GM04503 (cell line): ENCODE measurements at places on chromosomes 3 and 15.
A peak's percentile ranks its signal among the peaks of the same experiment; 100 is the strongest.

DNA sequence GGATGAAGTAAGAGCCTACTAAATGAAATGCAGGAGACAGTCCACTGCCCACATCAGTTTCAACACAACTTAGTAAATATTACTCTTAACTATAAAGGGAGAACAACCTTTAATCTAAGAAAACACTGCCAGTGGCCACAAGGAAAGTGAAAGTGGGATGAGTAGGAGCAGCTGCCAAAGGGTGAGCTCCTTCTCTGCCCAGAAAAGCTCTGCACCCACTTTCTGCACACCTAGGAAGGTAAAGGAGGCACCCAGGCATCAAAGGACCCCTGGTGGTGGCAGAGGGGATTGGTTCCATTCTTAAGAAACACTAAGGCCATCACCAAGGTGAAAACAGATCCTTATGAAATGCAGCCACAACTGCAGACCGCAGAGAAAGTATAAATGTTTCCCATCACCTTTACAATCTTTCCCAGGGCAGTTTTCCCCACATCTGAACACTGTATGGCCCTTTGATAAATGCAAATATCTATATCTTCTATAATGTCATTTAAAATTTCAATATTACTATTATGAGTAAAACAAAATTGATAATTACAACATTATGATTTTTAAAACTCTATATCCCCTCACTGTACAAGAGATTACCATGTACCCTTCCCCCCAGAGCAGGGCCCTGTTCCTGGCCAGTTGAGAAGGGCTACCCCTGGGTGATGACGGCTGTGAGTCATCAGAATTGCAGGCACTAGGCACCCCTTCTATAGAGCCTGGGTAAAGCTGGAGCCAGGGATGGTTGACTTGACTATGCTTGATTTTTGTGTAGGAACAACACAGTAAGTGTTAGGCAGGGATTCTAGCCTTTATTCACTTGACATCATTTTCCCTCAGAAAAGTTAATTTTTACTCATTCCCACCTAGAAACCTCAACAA, 92.0 kb downstream of the SNRK start:
- no peak for DNase-seq

DNA sequence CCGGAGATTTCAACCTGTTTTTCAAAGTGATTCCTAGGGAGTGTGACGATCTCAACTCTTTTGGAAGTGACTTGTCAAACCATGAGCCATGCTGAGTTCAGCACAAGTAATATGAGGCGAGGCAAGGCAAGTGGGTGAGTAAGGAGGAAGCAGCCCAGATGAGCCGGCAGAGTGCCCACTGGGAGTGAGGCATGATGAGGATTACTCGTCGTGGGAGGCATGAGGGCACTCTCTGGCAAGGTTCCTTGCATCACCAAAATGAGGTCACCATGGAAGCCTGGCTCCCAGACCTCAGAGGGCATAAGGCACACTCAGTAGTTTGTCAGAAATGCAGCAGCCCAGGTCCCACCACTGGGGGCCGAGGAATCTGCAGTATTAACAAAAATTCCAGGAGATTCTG, 636.1 kb downstream of the MAGI1 start:
- DNase-seq, result peak; percentile 83

GRCh38 chr3:12869035-12869621, 27.8 kb upstream of the RPL32 start:
- DNase-seq, result no peak

- no peak for DNase-seq
These were observed 58.1 kb upstream of the FNDC3B start for GRCh38 chr3:171981271-171981605.

- DNase-seq, result no peak
These were observed 132.5 kb downstream of the EPHB1 start for GRCh38 chr3:134927599-134927998.

- DNase-seq, result no peak
These were observed 139.2 kb upstream of the MEF2A start for GRCh38 chr15:99426431-99427105.

DNA sequence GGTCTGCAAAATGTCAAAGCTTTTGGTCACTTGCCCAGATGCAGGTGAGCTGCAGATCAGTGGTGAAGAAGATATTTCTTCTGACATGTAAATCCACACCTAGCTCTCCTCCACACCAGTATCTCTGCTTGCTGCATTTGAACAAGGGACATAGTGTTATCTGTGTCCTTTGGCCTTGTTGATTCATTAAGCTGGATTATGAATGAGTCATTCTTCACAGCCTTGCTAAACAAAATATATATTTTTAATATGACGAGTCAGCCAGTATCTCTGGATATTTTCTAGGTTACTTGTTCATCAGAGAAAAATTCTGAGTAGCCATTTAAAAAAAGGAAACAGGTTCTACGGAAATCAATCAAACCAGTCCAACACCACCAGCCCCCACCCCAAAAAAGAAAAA, 190.6 kb upstream of the ADAMTS9 start:
- no peak for DNase-seq

GRCh38 chr3:195863121-195864061, 45.0 kb downstream of the TNK2 start:
- no peak for DNase-seq

DNA sequence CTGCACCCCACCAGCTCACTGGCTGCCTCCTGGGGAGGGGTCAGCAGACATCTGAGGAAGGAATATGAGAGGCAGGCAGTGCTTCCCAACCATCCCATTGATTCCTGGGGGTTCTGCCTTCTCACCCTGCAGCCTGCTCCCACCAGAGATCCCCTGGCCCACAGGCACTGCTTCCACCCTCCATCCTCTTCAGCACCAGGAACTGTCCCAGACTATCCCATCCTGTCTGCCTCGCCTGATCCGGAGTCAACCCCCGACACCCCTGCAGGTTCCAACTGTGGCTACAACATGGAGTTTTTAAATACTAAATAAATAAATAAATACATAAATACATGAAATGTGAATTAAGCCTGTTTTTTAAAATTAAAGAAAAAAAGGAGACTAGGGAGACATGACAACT, 43.6 kb downstream of the CACNA2D2 start:
- DNase-seq, result no peak

DNA sequence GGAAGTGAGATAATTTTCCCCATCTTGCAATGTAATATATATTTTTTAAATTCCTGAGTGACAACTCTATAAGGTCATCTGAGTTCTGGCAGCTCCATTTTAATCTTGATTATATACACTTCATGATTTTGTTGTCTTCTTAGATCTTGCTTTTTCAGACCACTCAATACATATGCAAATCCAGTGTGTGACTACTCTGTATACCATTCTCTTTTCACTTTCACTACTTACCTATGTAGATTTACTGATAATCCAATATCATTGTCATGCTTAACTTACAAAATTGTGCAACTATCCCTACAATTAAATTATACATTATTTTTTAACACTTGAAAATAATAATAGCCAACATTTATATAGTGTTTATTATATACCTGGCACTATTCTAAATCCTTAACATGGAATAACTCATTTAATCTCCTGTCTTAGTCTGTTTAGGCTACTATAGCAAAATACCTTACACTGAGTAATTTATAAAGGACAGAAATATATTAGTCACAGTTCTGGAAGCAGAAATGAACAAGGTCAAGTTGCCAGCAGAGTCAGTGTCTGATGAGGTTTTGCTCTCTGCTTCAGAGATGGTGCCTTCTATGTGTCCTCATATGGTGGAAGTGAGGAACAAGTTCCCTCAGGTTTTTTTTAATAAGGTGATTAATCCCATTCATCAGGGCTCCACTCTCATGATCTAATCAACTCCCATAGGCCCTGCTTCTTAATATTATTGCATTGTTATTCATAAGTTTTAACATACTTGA, 338.5 kb downstream of the TUSC7 start:
- DNase-seq, result no peak

DNA sequence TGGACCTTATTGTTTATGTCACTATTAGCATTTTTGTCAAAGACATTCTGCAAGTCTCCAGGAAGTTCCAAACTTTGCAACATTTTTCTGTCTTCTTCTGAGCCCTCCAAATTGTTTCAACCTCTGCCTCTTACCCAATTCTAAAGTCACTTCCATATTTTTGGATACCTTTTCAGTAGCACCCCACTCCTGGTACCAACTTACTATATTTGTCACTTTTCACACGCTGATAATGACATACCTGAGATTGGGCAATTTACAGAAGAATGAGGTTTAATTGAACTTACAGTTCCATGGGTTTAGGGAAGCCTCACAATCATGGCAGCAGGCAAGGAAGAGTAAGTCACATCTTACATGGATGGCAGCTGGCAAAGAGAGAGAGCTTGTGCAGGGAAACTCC, 1206.5 kb upstream of the EPHA6 start:
- DNase-seq, result no peak

DNA sequence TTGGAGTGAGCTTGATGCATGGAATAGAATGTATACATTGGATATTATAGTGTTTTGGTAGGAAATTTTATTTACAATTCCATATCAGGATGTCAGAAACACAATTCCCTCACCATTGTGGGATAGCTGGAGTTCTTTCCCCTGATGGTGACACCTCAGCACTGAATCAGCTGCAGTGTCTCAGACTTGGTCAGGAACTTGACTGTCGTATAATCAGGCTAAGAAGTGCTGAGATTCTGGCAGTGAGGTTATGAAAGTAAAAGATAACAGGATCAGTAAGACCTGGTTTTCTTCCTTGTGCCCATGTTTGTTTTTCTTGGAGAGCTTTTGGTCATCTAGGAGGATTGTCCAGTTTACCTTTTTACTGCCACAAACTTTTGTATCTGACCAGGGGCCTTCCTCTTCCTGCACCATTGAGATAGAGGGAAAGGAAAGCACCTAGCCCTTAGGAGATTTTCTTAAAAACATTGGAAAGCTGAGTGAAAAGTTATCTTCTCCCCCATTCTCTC, 27.3 kb upstream of the ST3GAL6 start:
- DNase-seq, result no peak

DNA sequence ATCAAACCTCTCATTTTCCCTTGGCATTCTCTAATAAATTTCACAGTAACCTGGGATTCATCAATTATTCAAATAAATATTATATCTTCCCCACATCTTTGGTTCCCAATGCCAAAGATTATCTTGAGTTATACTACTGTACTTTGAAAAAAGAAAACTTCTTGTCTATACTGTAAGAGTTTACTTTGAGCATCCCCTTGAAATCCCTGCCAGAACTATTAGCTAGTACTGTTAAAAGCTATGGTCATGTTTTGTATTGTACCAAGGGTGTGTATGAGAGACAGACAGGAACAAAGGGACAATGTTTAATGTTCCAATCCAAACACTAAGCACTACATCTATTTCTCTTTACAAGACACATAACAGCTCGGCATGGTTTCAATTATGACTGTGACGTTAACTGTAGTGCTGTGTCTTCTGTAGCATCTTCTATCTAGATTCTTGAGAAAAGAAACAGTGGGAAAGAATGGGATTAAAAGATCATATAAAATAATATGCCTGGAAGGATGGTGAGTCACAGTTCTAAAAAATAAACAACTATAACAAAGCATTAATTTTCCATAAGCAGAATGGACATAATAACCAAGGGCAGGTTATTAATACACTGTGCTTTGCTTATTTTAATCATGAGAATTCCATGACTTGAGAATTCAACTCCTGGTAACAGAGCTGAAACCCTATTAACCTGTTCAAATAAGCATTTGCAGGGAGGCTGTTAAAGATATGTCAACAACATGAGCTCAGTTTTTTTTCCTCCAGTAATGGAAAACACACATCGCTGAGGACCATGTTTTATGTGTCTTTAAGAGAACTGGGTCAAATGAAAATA, 71.1 kb downstream of the ALDH1A2 start:
- no peak for DNase-seq

DNA sequence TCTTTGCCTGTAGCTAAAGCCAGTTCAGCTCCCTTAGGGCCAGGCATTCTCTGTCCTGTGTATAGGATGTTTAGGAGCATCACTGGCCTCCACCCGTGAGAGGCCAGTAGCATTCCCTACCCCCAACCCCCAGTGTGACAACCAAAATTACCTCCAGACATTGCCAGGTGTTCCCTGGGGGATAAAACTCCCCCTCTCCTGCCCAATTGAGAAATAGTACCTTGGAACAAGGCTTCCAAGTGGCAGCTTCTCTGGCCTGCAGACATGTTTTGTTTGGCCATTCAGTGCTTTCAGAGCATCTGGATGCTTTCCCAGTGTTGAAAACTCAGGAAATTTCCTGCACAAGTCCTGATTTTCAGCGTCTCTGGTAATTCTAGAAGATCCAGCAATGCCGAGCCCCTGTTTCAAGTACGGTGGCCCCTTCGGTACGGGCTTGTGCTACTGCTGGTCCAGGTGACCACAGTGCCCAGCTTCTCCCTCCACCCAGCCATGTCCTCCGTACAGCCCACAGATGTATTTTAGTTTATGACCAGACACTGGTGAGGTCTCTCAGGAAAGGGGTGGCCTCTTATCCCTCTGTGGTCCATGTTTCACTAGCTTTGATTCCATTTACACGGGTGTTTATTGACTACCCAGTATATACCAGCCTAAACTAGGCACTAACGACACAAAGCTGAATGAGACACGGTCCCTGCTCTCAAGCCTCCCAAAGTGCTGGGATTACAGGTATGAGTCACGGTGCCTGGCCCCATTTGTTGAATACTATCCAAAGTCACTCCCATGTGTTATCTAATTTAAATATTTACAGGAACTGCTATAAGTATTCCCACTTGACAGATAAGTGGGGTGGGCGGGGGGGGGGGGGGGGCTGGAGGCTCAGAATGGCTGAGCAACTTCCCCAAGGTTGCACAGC, 125.4 kb upstream of the RAD18 start:
- no peak for DNase-seq

DNA sequence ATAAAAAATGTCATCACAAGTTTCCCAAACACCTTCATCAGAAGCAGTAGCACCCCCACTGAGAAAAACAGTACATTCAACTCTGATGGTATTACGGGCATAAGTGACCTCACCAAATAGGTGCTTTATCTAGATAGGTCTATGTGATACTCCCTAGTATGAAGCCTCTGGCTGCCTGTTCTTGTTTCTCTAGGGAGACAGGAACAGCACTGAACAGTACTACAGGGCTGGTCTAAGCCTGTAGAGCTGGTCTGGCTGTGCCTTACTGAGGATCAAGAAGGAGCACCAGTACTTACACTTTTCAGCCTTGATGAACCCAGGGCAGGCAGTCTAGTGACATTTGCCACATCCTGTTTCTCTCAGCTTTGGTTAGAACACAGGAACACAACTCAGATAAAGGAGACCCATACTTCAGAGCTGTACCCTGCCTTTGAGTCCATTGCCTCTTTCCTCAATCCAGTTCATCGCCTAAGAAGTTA, 35.9 kb downstream of the OXNAD1 start:
- DNase-seq, result no peak

GRCh38 chr3:104396974-104397669, 969.6 kb upstream of the ALCAM start:
- no peak for DNase-seq

- DNase-seq, result no peak
These were observed 110.1 kb downstream of the MOBP start for GRCh38 chr3:39577541-39577940.

DNA sequence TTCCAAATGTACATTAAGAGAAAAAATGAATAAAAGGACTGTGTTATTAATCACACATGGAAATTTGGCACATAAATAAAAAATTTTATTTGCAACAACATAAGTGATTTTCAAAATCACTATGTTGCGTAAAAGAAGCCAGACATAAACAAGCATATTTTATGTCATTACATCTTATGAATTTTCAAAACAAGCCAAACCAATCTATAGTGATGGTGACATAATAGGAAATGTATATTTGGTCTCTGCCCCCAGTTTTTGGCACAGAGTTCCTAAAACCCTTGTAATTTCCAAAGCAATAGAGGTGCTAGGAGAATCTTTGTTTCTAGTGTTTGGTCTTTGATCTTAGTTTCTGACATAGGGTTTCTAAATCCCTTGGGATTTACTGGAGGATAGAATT, 543.3 kb downstream of the ZBBX start:
- DNase-seq, result no peak
